ENCODE measurements at places on chromosomes 2 and 18.

- no peak for DNase-seq
Observed at GRCh38 chr2:146079216-146079615, 1559.3 kb upstream of the ZEB2 start.

DNA sequence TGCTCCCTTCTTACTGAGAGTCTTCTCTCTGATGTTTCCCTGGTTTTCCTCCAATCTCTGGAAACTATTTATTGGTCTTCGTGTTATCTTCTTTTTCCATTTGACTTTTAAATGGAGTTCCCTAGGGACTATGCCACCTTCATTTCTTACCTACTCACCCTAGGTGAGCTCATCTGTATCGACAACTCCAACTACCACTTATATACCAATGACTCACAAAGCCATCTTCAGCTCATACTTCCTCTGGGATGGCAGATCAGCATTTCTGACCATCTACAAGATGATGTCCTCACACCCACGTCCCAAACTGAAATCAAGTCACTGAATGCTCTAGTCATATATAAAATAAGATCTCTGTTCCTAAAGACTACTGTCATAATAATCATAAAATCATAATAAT is 40.6 kb downstream of the CFAP210 start:
- no peak for DNase-seq

DNA sequence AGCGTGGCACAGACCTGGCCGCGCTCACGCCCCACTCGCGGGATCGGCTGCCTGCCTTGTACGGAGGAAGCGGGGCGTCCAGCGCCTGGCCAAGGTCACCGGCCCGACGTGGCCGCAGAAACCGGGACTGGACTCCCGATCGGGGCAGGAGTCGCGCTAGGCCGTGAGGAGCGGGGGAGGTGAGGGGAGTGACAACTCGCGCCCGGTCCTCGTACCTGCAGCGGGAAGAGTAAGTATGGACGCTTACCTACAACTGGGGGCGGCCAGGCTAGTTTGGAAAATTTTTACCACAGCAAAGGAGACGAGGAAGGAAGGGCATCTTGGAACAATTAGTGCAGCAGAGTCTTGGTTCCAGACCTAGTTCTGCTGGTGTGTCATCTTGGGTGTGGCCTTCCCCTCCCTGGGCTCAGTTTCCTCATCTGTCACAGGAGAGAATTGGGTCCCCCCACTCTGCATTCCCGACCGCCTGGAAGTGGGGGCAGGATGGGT is 693 bp downstream of the UBE2F start:
- no peak for DNase-seq

- no peak for DNase-seq
Observed at GRCh38 chr2:207229161-207229560, 63.4 kb upstream of the KLF7 start.

DNA sequence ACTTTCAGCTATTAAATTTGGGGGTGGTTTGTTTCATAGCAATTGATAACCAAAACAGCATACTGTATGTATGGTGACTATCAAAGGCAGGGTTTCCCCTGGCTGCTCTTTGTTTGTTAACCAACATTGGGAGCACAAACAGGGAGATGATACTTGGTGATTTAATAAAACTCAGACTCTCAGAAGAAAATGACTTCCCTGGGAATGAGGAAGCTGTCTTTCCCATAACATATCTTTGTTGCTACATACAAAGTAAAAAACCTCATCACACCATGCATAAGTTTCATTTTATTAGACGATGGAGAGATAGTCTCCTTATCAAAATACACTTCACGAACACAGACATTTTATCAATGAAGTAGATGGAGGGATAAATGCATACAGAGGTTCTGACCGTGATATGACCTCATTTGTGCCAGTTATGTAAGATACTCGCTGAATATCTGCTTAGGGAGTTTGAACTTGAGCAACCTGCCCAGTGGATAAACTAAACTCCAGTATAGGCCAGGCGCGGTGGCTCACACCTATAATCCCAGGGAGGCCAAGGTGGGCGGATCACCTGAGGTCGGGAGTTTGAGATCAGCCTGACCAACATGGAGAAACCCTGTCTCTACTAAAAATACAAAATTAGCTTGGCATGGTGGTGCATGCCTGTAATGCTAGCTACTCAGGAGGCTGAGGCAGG is 3.8 kb upstream of the NFE2L2 start:
- no peak for DNase-seq

- no peak for DNase-seq
Observed at GRCh38 chr2:74504591-74504990, 2.9 kb downstream of the PCGF1 start.

All from cortex of kidney (tissue), 1 donor.